ENCODE measurements at places on chromosomes 3 and 15.

- DNase-seq = no peak
These were observed 26.7 kb downstream of the PIK3CA start for GRCh38 chr3:179174898-179175297.

GRCh38 chr3:167723872-167724271, 10.8 kb downstream of the PDCD10 start:
- DNase-seq = no peak

DNA sequence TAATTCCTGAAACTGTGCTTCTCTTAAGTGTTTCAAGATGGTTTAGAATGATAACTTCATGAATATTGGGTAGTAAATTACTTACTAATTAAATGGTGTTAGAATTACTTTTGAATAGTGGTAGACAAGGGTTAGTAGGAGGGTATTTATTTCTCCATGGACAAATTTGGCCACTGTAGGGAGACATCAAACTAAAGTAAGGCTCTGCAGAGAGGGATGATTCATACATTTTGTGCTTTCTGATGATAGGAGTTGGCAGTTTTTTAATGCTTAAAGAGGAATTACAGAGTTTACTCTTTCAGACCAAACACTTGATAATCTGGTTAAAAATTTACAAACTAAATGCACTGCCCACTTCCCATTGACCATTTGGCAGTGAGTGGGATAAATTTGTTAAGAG, 127.6 kb downstream of the NAALADL2 start:
- DNase-seq = no peak

DNA sequence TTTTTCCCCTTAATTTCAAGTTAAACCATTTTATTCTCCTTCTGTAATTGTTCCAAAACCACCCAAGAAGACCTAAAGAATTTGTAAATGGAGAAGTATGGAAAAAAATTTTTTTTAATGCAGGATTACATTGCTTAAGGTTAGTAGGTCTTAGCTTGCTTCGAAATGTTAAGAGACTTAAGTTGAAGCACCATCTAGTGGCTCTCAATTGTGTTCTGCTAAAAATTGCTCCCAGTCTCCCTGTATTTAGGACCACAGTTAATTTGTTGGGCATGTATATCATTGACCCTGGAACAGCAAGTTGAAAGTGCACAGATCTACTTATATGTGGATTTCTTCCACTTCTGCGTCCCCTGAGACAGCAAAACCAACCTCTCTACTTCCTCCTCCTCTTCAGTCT, 32.4 kb downstream of the CD200R1L start:
- no peak for DNase-seq

GRCh38 chr15:72372361-72372760, 3.5 kb downstream of the HEXA start:
- no peak for DNase-seq

DNA sequence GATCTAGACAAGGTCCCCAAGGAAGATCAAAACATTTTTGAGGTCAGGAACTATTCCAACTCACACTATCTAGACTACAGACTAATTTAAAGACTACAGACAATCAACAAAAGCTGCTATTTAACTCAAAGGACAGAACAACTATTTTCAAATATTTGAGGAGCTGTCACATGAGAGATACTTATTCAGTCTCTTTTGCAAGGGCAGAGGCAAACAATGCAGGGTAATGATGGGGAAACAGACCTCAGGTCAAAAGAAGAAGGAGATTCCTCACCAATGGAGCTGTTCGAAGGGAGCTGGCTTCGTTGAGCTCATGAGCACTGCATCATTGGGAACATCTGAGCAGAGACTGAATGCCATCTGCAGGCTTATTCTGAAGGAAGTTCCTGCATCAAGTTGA, 231.9 kb downstream of the DTWD1 start:
- no peak for DNase-seq

DNA sequence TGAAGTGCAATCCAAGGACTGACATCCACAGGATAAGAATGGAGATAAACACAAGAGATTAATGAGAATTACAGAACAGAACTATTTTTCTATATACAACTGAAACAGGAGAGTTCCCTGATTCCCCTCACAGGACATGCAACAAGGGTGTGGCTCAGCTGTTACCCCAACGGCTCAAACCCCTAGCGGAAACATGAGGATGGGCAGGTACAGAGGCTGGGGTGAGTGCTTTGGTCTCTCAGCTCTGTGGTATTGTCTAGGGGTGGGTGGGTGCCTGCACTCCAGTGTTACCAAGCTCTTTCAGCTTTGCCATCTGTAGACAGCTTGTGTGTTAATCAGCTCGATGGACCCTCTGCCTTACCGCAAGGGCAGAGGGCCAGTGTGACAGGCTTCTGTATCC, 17.8 kb upstream of the LRIG1 start:
- no peak for DNase-seq

- DNase-seq = no peak
These were observed 190.6 kb downstream of the PLCL2 start for GRCh38 chr3:17075358-17075757.

DNA sequence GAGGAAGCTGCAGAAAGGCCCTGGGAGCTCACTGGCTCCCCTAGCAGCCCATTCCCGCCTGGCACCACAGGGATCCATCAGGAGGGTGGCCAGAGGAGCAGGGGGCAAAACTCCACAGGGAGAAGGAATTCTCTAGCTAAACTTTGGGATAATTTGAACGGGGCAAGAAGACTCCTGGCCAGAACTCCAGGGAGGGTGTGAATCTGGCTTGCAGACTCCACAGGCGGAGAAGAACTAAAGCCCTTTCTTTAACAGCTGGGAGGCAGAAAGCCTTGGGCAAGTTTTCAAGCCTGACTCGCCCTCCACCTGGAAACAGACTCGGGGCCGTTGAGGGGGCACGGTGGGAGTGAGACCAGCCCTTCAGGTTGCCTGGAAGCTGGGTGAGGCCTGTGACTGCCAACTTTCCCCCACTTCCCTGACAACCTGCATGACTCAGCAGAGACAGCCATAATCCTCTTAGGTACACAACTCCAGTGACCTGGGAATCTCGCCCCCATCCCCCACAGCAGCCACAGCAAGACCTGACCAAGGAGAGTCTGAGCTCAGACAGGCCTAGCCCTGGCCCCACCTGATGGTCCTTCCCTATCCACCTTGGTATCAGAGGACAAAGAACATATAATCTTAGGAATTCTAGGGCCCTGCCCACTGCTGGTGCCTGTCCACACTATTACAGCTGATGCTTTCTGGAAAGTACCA, 28.6 kb downstream of the SLC27A2 start:
- DNase-seq = no peak

GRCh38 chr3:113304856-113305540, 93.6 kb downstream of the BOC start:
- DNase-seq = no peak

- no peak for DNase-seq
These were observed 110.0 kb downstream of the DGKG start for GRCh38 chr3:186251948-186252619.

DNA sequence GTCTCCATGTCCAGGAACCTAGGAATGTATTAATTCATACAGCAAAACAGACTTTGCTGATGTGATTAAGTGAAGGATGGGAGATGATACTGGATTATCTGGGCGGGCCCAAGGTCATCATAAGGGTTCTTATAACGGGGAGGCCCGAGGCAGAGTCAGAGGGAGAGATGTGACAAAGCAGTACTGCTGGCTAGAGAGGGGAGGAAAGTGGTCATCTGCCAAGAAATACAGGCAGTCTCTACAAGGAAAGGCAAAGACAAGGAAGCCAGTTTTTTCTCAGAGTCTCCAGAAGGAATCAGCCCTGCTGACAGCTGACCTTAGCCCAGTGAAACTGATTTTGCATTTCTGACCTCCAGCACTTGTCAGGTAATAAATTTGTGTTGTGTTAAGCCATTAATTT, 66.2 kb upstream of the CORO2B start:
- no peak for DNase-seq

DNA sequence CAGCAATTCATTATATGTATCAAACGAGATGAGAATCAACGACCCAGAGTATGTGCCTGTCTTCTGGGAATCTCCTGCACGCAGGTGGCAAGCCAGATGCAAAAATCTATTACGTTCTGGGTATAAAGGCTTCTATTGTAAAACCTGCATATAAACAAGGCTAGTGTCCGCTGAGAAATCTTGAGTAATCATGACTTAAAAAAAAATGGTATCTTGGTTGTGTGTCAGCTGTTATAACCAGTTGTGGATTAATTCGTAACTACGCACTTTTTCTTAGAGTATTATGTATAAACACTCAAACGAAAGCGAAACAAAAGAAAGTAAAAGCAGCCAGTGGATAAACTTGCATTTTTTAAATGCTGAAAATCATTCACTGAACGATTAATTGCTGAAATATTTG, 509.1 kb downstream of the RSL24D1 start:
- no peak for DNase-seq

GRCh38 chr3:178714925-178715832, 178.9 kb downstream of the KCNMB2 start:
- no peak for DNase-seq

DNA sequence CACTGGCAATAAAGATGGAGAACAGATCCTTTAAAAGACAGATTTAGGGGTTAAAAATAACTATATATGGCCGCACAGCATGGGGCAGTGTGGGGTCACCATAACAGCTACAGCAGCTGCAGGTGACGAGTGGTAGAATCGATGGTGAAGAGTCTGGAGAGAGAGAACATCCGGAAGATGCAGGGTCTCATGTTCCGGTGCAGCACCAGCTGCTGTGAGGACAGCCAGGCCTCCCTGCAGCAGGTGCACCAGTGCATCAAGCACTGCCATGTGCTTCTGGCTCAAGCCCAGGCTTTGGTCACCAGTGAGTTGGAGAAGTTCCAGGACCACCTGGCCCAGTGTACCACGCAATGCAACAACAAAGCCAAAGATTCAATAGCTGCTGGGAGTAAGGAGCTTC, 93.7 kb upstream of the IMPG2 start:
- DNase-seq = no peak

DNA sequence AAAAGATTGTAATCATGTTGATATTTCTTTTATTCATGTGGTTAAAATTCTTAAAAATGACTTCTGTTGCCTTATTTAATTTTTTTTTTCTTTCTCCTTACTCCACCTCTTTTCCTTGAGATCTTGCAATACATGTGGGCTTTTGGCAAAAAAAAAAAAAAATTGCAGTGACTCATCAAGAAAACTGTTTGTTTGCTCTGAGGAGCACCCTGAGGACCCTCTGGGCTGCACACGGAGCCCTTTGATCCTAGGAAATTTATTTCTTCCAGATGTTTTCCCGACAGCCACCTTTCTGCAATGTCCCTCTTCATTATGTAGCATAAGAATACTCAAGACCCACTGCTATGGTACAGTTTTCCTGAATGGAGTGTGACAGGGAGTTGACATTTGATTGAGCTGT, 371.7 kb downstream of the ZBTB20 start:
- no peak for DNase-seq

DNA sequence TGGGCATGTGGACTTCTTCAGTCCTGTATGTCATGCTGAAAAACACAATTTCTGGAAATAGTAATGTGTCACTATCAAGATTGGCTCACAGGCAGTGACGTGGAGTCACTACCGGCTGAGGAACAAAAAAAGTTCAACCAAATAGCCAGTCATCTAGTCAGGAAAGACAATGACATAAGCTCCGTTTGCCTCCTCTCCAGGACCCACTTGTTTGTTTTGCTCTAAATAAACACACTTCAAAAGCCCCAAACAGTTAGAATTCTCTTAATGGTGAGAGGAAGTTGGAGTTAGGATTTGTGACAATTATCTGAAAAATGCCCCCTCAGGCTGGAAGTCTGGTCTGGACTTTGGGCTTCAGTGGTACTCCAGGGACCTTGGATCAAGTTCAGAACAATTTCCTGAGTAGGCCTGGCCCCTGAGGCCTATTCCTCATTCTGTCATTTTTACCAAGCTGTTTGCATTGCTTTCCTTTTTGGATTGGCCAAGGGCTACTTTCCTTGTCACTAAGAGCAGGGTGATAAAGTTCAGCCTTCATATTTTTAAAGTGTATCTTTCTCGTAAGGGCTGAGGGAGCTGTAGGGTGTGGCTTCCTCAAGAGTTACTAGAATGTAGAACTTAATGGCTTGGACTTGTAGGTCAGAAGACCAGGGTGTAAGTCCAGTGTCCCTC, 98.9 kb downstream of the EOMES start:
- DNase-seq = no peak

- no peak for DNase-seq
These were observed 27.7 kb upstream of the TSPAN3 start for GRCh38 chr15:77098572-77098971.

DNA sequence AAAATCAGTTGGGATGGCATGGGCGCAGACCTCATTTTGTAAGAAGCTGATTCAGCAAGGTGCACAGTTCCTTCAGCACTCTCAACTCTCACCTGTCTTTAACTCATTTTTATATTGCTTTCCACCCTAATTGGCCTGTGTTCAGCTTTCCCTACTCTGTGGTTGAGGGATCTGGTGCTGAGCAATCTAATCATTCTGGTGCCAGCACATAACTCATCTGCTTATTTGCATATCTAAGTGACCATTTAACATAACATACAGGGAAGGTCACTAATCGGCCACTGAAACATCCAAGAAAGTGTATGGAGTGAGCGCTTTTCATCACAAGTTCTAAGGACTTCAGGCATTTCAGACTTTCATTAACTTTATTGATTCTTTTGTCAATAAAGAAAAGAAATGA, 303.4 kb upstream of the ROPN1 start:
- no peak for DNase-seq

GRCh38 chr3:174333640-174334039, 525.5 kb upstream of the NAALADL2 start:
- no peak for DNase-seq
